NCI-H526 treated with DMSO at 0.1 percent for 48 hours (cell line): ENCODE measurements at places on chromosomes 13 and 19.

DNA sequence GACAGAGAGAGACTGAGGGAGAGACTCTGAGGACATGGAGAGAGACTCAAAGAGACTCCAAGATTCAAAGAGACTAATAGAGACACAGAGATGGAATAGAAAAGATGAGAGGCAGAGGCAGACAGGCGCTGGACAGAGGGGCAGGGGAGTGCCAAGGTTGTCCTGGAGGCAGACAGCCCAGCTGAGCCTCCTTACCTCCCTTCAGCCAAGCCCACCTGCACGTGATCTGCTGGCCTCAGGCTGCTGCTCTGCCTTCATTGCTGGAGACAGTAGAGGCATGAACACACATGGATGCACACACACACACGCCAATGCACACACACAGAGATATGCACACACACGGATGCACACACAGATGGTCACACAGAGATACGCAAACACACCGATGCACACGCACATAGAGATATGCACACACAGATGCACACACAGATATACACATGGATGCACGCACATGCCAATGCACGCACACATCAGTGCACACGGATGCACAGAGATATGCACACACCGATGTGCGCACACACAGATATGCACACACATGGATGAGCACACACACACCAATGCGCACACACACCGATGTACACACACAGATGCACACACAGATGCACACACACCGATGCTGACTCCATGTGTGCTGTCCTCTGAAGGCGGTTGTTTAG is 3.3 kb upstream of the F10 start:
- DNase-seq, result no peak

DNA sequence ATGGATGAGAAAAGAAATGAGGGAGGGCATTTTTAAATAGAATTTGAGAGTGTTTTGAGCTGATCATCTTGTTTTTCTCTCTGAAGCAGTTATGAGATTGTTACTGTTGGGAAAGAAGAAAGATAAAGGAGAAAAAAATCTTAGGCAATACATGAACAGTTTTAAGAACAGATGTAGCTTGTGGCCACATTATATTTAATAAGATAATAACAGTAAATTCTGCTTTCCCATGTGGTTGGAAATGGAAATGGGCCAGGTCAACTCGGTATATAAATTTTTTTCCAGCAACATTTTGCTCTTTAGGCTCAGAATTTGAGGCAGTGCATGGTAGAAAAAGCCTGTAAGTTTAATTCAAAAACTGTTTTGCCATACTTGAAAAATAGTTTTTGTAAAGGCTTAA is 118.7 kb downstream of the POSTN start:
- DNase-seq, result no peak

DNA sequence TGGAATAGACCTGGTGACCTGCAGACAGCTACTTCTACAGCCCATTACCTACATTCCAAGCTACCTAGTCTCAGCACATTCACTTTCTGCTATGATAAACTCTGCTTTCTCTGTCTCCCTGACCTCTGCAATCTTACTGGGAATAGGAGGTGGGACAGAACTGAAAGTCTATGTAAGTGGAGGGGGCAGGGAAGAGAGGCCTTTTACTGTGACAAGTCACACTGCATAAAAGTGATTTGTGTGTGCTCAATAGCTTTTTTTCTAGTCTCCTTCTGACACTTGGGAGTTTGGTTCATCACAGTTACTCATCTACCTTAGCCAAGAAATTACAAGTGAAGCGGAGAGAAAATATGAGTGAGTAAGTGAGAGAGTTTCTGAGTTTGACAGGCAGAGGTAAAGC is 322.4 kb downstream of the OLFM4 start:
- no peak for DNase-seq

- no peak for DNase-seq
Observed at GRCh38 chr13:98984118-98984517, 6.3 kb upstream of the DOCK9 start.

GRCh38 chr19:5343848-5344247 is 3.2 kb upstream of the PTPRS start:
- no peak for DNase-seq

DNA sequence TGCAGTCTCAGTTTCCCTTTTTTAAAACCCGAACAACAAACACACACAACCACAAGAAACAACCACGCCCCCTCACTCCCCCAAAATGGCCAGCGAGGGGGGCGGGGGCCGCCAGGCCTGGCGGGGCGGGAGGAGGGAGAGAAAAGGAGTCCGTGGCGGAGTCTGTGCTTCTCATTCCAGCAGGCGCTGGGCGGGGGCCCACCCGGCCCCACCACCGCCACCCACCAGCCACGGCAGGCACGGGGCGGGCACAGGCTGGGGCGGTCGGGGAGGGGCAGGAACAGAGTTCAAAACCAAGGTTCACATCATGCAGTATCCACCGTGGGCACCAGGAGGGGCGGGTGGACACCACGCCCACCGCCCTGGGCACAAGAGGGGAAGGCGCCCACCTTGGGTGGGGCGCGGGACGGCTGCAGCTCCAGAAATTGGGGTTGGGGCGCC is 12.9 kb downstream of the DPF1 start:
- DNase-seq, result no peak

GRCh38 chr19:57052081-57052480 is 67.7 kb upstream of the USP29 start:
- DNase-seq, result no peak

- DNase-seq, result no peak
Observed at GRCh38 chr13:89603187-89603586, 1744.3 kb upstream of the MIR17HG start.

DNA sequence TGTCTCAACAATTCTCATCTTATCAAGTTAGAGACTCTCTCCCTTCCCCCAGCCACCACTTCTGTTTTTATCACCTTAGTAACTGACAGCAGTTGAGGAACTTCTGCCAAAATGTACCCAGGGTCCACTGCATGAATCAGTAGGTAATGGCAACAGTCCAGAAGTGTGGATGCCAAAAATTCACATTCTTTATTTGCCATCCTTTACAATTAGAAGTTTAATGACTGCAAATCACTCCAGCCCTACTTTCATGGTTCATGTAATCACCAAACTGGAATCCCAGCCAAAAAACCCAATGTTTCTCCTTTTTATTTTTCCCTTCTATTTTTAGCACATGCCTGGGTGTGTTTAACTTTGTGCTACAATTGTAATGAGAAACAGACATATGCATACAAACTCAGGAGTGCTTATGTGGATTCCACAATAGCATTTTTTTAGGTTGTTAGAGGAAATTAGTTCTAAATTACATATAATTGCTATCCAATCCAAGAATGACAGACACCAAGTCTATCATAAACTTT is 243.5 kb downstream of the RGCC start:
- DNase-seq, result no peak

DNA sequence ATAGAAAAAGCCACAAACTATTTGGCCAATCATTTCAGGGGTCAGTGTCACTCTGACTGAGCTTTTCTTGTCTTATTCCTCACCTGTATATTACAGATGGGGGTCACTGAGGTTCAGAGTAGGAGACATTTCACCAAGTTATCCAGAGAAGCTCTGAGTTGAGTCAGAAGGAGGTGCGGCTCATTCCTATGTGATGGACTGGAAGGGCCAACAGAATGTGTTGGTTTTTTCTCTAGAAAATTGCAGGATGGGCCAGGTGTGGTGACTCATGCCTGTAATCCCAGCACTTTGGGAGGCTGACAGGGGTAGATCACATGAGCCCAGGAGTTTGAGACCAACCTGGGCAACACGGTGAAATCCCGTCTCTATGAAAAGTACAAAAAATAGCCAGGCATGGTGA is 24.5 kb upstream of the ZNF83 start:
- no peak for DNase-seq

GRCh38 chr13:25873242-25873612 is 178.6 kb downstream of the SHISA2 start:
- no peak for DNase-seq

- no peak for DNase-seq
Observed at GRCh38 chr13:35593651-35594050, 117.2 kb upstream of the MAB21L1 start.

GRCh38 chr19:1873524-1874473 is 10.4 kb upstream of the KLF16 start:
- no peak for DNase-seq

DNA sequence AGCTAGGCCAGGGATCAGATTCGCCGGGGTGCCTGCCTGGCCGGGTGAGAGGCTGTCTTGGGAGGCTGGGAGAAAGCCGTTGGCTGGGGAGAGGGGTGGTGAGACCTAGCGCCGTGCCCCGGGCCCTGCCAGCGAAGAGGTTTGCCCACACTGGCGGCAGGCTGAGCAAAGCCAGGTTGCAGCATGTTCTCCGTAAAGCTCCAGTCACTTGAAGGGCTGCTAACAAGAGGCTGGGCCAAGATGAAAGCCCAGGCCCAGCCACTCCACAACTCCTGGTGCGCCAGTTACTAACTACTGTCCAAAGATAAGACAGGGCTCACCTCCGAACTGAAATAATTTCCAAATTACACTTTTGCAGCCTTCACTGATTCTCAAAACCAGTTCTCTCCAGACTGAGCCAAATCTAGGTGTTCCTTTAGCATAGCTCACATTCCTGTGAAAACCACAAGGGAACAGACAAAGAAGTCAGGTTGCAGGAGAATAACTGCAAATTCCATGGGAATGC is 16.3 kb downstream of the ELAVL1 start:
- DNase-seq, result no peak

- DNase-seq, result no peak
Observed at GRCh38 chr13:110125613-110126272, 181.2 kb downstream of the COL4A1 start.

GRCh38 chr19:45428384-45429231 is 4.9 kb upstream of the ERCC1 start:
- no peak for DNase-seq

- DNase-seq, result no peak
Observed at GRCh38 chr13:28574617-28575142, 79.8 kb upstream of the FLT1 start.

- no peak for DNase-seq
Observed at GRCh38 chr13:101127741-101128353, 288.5 kb downstream of the NALCN start.

- DNase-seq, result no peak
Observed at GRCh38 chr19:13100031-13100588, 2.5 kb downstream of the LYL1 start.

DNA sequence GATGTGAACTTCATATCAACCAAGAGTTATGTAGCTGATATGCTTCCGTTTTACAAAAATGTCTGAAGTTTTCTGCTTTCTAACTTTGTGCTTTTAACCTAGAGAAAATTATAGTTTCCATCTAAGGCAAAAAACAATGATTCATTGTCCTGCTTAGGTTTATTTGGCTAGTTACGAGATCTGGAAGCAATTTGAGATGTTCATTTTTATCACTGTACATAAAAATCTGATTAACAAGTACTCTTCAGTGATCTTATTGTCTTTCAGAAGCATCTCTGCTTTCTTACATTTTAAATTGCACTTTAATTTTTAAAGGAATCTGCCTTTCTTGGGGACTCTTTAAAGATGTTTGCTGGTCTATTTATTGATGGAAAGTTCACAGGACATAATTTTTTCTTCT is 188.1 kb downstream of the RFC3 start:
- no peak for DNase-seq

DNA sequence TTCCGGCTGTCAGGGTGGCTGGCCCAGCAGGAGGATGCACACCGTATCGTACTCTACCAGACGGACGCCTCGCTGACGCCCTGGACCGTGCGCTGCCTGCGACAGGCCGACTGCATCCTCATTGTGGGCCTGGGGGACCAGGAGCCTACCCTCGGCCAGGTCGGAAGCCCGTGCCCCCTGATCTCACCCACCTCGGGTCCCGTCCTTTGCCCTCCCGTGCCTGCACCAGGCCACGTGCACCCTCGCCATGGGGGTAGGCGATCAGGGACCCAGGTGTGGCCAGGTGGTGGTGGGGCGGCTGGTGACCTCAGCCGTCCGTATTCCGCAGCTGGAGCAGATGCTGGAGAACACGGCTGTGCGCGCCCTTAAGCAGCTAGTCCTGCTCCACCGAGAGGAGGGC is 19.0 kb downstream of the PNPLA6 start:
- DNase-seq, result no peak

DNA sequence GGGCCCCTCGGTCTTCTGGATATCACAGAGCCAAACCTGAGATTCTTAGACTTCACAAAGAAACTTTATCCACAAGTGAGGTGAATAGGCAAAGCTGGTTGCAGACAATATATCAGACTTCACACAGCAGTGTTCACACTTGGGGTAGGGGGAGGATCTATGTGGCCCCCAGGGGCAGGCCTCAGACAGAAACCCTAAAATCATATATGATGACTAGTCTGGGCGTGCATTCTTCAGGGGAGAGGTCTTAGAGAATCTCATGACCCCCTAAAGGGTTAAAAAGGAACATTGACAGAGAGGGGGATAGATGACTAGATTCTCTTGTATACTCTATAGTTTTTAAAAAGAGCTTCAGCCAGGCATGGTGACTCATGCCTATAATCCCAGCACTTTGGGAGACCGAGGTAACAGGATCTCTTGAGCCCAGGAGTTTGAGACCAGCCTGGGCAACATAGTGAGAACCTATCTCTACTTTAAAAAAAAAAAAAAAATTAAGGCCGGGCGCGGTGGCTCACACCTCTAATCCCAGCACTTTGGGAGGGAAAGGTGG is 2.8 kb downstream of the TYROBP start:
- DNase-seq, result no peak

GRCh38 chr19:19849056-19849455 is 16.6 kb upstream of the ZNF253 start:
- DNase-seq, result no peak

DNA sequence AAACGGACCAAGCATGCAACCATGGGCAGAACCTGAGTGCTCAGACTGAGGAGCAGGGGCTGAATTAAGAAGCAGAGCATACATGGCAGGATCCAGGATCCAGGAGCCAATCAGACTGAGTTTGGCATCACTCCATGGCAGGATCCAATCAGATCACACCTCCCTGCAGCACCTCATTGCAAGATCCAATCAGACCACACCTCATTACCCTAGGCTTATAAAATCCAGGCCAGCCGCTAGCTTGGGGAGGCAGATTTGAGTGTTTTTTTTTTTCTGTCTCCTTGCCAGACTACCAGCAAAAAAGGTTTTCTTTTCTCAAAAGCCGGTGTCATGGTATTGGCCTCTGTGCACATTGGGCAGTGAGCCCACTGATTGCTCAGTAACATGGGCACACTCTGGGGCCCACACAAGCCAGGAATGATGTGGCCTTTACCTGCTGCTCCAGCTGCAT is 127.9 kb upstream of the GJB6 start:
- DNase-seq, result no peak
